Putamen (tissue), 1 donor: ENCODE measurements at places on chromosomes 16 and 17.

GRCh38 chr16:47581114-47581513, 120.0 kb downstream of the PHKB start:
- no peak for DNase-seq

GRCh38 chr17:45276031-45276430, 14.1 kb upstream of the SPATA32 start:
- DNase-seq = no peak

GRCh38 chr16:54696522-54696921, 234.1 kb upstream of the IRX5 start:
- DNase-seq = no peak

- no peak for DNase-seq
These were observed 335.9 kb upstream of the TNRC6C start for GRCh38 chr17:77622647-77623046.

- DNase-seq = no peak
These were observed 12.8 kb upstream of the SKAP1 start for GRCh38 chr17:48442819-48443218.
